ENCODE measurements at places on chromosomes 3 and 15.

- no peak for DNase-seq
Measured at GRCh38 chr3:127192576-127193232, at the start of gene PRR23E. Gene PRR23E, plus strand, starts transcription at chr3:127193131. Its CDS starts 3,555 bp downstream, at chr3:127196686.

GRCh38 chr15:47551079-47551478, 166.2 kb upstream of the SEMA6D start:
- DNase-seq, result no peak

GRCh38 chr3:50127251-50127691, 27.9 kb upstream of the SEMA3F start:
- DNase-seq, result no peak

DNA sequence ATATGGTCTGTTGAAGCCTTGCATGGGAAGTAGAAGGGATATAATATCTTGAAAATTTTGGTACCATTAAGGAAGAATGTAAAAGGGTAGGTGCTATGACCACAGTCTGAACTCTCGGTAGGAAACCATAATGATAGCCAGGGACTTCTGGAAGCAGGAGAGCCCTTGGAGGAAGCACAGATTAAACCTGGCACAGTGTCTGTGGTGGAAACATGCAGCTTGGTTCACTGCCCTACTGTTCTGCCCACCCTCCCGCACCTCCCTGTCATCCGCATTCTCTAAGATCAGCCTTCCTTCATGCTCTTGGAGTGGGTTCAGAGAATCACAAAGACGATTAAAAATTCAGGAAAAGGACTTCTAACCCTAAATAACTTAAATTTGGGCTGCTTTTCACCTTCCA, 20.9 kb downstream of the VPS8 start:
- DNase-seq, result no peak

GRCh38 chr15:101250873-101251829, 697 bp downstream of the CHSY1 start:
- peak; percentile 78 for DNase-seq

DNA sequence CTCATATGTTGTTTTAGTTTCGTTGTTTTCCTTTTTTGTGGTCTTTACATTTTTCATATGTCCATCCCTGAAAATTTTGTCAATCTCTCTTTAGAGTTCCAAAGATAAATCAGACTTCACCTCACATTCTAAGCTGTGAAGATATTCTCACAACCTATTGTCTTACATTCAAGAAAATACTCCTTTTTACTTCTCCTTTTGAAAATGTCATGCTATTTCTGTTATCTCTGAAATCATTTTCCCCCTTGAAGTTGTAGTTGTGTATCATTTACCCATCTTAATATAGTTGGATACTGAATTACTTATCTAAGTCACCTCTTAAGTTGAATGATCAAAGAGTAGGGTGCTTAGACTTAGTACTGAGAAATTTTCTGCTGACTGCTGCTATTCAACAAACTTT, 74.3 kb downstream of the DCUN1D1 start:
- no peak for DNase-seq

DNA sequence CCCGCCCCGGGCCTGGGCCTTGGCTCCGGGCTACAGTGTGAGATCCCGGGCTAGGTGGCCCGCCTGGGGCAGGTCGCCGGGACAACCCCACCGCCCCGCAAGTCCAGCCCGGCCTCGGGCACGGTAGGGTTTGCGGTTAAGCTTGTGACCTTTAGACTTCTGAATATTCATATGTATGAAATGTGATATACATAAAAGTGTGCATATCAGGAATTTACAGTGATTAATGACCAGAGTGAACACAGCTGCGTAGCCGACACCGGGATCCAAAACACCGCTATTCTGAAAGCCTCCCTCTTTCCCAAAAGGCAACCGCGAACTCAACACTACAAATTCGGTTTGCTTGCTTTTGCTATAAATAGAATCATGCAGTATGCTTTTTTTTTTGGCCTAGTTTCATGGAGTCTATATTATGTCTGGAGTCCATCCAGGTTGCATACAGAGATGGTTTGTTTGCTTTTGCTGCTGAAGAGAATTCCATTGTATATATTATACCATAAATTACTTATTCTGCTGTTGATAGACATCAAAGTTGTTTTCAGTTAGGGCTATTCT, 636 bp upstream of the SNRPA1 start:
- no peak for DNase-seq
